ENCODE measurements at places on chromosomes 3 and 15. TPM values are rescaled to one million over a fixed set of nuclear protein-coding genes. Genes with fewer than 3 reads are reported as not detected.

Gene SLC2A2
- 0.09 TPM for total RNA-seq

Gene SHC4
- total RNA-seq: 1.8 TPM

Gene OR5K2
- total RNA-seq: not detected

Gene GATA2
- total RNA-seq: 1.8 TPM

Gene FOXL2NB
- under 0.01 TPM for total RNA-seq

Gene SLC22A14
- under 0.01 TPM for total RNA-seq

Gene FBN1
- total RNA-seq: 857 TPM

Gene ALG1L2
- total RNA-seq: not detected

Gene HIGD1A
- total RNA-seq: 103 TPM

Gene CCDC54
- not detected for total RNA-seq

Gene CHST14
- 5.7 TPM for total RNA-seq

Gene SLC51B
- 2.0 TPM for total RNA-seq

Gene TRIM42
- not detected for total RNA-seq

Gene CAPN3
- 1.7 TPM for total RNA-seq

Gene TGFBR2
- 179 TPM for total RNA-seq

Gene PLSCR2
- not detected for total RNA-seq

Gene TGM4
- total RNA-seq: not detected

Gene KLHL40
- not detected for total RNA-seq

Gene SLC22A13
- 0.28 TPM for total RNA-seq

Gene ARNT2
- total RNA-seq: 7.0 TPM

Gene SAXO2
- total RNA-seq: 0.65 TPM

Gene RPUSD2
- total RNA-seq: 11.0 TPM

Gene KNL1
- 1.3 TPM for total RNA-seq

Gene NPHP3
- 16.8 TPM for total RNA-seq

All from smooth muscle cell of bladder (primary cell).